ENCODE measurements at places on chromosomes 6 and 20.
A peak's percentile ranks its signal among the peaks of the same experiment; 100 is the strongest.

DNA sequence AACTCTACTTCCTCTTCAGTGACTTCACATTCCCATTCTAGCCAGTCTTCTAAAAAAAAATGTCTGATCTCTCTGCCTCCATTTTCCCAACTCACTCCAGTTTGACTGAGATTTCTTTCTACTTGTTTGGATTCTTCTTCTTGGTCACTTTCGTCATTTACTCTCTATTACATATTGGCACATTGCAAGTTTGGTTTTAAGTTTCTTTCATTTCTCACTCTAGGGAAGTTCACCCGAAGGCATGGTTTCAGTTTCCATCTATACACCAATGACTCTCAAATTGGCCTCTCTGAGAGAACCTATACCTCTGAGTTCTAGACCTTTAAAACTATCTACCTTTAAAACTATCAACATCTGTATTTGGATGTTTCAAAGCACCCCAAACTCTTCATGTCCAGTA, 51.3 kb downstream of the CD109 start:
- DNase-seq = no peak

GRCh38 chr6:39313526-39314272, 520 bp downstream of the KCNK17 start:
- no peak for DNase-seq

- peak; percentile 26 for DNase-seq
These were observed 5.2 kb downstream of the FNDC1 start for GRCh38 chr6:159174263-159174969.

GRCh38 chr6:88702956-88703556, 260.4 kb downstream of the RNGTT start:
- DNase-seq = no peak

DNA sequence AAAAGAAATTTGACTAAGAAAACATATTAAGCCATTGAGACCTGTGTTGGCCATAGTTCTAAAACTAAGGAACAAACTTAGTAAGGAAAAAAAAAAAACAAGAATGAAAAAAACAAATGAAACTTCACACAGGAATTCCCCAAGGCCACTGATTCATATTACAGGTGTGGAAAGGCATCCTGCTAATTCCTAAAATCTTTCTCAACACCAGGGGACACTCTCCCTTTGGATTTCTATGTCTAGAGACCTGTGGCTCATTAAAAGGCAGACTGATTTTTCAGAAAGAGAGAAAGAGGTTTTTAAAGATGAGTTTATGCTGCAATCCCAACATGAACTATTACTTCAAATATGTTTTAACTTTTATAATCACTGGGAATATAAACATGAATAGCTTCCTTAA, at the start of gene OR12D1:
TSS of gene OR12D1 (plus strand) at position 341 of the 400 bp plus-strand sequence.
- no peak for DNase-seq

- DNase-seq = no peak
These were observed 68.0 kb downstream of the OLIG3 start for GRCh38 chr6:137426007-137426689.

GRCh38 chr20:4160761-4161305, 145.5 kb upstream of the RNF24 start:
- DNase-seq = no peak

- DNase-seq = no peak
These were observed 29.9 kb downstream of the COX4I2 start for GRCh38 chr20:31667315-31668285.

GRCh38 chr20:11891776-11892545, 25.7 kb upstream of the BTBD3 start:
- no peak for DNase-seq

GRCh38 chr20:48626938-48627736, 200.7 kb downstream of the PREX1 start:
- no peak for DNase-seq

GRCh38 chr6:57294862-57295445, 22.5 kb upstream of the PRIM2 start:
- no peak for DNase-seq

DNA sequence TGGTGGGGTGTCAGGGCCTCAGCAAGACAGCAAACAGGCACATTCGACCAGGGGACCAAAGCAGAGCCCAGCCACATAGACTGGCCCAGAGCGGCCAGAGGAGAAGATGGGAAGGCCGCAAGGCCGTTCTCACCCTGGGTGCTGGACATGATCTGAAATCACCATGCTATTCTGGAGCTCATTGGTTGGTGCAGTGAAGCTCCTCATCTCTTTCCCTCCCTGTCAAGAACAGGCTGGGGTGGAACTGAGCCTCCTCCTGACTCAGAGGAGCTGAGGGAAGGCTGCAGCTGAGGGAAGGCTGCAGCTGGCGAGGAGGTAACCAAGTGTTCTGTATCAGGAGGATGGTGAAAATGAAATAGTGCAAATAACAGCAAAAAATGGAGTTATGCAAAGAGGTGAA, 80.0 kb downstream of the AKAP7 start:
- DNase-seq = no peak

DNA sequence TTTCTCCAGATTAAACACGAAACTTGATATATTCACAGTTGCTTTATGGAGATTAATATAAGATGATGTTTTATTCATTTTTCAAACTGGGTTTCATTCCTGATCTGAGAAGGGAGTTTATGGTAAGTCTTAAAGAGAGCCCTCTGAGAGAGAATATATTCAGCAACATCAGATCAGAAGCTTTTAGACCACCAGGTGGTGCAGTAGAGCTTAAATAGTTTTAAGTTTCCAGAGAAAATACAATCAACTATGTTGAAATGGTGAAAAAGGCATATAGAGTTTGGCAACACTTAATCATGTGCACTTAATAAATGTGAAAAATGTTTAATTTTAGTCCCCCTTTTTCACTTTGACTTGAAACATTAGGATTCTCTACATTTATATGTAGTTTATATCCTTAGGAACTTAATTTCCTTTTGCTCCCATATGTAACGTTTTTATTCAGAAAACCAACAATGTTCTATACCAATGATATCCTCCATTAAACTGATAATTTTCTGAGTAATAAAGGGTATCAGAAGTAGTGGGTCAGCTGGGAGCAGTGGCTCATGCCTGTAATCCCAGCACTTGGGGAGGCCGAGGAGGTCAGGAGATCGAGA, 86.4 kb upstream of the CLDN20 start:
- no peak for DNase-seq

Data from activated CD8-positive, alpha-beta memory T cell treated with anti-CD3 and anti-CD28 coated beads for 4 hours (primary cell).